Cerebellum (tissue), 4 donors: ENCODE measurements at places on chromosomes 4 and X. TPM values are rescaled to one million over a fixed set of nuclear protein-coding genes. Genes with fewer than 3 reads are reported as not detected.

CXCL8 gene
- total RNA-seq: 2.0 TPM

JCHAIN gene
- total RNA-seq: 3.6 TPM

FABP2 gene
- not detected for total RNA-seq

FGA gene
- 0.45 TPM for total RNA-seq

ACTRT1 gene
- not detected for total RNA-seq

GYPB gene
- total RNA-seq: 6.7 TPM
